ENCODE measurements at places on chromosomes 5 and 9.
A peak's percentile ranks its signal among the peaks of the same experiment; 100 is the strongest.

GRCh38 chr5:31581498-31582099 lies 49.5 kb downstream of the C5orf22 start:
- no peak for DNase-seq

DNA sequence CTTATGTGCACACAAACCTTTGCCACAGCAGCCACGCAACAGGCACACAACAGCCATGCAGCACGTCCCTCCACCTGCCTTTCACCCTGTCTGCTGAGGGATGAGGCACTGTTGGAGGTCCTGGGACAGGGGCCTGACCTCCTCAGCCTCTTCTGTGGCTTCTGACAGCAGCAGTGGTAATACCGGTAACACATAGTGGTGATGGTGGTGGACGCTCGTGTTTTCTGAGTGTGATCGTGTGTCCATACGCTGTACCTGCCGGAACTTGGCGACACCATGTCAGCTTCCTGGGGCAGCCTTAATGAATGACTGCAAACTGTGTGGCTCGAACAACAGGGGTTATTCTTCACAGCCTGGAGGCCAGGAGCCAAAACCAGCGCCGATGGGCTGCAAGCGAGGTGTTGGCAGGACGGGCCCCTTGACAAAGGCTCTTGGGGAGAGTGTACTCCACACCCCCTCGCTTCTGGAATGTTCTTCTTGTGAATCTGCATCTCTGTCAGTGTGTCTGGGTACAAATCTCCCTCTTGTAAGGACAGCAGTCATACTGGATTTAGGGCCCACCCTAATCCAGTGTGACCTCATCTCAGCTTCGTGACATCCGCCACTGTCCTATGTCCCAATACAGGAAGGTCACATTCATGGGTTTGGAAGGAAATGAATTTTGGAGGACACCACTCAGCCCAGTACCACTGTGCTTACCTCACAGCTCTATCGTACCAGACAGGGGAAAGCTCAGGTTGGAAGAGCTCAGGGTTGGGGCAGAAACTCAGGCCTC lies 55.3 kb upstream of the EXOC3 start:
- peak; percentile 3 for DNase-seq

GRCh38 chr5:172396220-172396619 lies 58.1 kb downstream of the SH3PXD2B start:
- no peak for DNase-seq

DNA sequence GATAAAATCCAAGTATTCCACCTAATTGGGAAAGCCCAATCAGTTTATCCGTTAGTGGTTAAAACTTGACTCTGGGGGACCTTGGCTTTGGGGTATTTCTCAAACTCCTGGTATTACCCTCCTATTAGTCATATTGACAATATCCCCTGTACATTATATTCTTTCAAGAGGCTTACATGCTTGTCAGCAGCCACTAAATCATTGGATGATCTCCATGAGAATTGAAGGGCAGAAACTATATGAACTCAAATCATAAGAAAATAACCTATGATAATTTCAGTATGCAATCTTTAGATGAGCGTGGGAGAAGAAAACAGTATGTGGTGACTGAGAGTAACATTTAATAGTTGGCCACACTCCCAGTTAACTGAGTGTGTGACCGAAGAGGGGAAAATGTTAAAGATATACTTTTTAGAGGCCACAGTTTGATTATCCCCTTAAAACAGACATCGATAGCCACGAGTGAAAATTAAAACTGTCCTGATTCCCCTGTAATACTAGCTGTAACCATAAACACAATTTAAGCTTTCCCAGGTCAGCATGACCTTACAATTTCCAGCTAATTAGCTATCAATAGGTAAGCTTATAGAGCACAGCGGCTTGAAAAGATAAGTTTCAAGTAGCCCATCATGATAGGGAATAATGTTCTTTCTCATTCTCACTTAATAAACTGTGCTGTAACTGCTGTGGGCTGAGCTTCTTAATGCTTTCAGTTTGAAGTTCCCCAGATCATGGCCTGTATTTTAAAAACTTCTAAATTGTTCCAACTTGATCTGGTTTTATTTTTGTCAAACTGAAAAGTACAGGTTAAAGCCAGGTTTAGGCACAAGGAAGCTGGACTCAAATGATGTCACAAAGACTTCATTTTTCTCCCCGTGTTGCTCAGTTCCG lies 58.6 kb downstream of the PUM3 start:
- no peak for DNase-seq

GRCh38 chr5:136399527-136399926 lies 34.2 kb upstream of the TRPC7 start:
- DNase-seq: no peak

- no peak for DNase-seq
These were observed 246.7 kb downstream of the GAS1 start for GRCh38 chr9:86700629-86701028.

DNA sequence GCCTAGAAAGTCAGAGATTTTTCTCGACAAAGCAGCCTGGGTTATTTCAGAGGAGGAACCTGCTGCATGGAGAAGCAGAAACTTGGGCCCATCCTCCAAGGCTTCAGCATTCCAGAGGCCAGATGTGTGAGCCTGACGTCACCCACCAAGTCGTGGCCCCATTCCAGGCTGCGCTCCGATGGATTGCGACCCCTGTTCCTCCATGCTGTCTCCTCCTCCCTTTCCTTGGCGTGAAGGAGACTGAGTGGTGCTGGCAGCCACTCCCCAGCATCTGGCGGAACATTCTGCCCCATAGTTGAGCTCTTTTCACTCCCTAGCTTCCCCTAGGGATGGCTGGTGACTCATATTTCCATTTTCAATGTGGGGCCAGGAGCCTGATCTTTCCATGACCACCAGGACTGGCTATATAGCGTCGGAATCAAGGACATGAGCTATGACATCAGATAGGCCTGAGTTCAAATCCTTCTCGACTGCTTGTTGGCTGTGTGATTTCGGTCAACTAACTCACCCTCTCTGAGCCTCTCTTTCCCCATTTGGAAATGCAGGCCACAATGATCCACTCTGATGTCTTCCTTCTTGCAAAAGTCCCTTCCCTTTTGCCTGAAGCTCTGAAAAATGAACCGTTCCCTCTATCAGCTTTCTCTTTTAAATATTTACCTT lies 24.5 kb upstream of the DUSP1 start:
- DNase-seq: peak; percentile 90

- peak; percentile 31 for DNase-seq
These were observed 203.0 kb upstream of the VLDLR start for GRCh38 chr9:2418619-2419018.

- DNase-seq: peak; percentile 77
These were observed 547 bp downstream of the NIPBL start for GRCh38 chr5:36876965-36877666.

- DNase-seq: no peak
These were observed 32.0 kb downstream of the ZCCHC7 start for GRCh38 chr9:37152365-37152764.

GRCh38 chr5:96142786-96143434 lies 181.3 kb upstream of the ELL2 start:
- no peak for DNase-seq

Measured in testis (tissue), 5 donors.